T-helper 9 cell (primary cell): ENCODE measurements at places on chromosomes 3 and 15.

DNA sequence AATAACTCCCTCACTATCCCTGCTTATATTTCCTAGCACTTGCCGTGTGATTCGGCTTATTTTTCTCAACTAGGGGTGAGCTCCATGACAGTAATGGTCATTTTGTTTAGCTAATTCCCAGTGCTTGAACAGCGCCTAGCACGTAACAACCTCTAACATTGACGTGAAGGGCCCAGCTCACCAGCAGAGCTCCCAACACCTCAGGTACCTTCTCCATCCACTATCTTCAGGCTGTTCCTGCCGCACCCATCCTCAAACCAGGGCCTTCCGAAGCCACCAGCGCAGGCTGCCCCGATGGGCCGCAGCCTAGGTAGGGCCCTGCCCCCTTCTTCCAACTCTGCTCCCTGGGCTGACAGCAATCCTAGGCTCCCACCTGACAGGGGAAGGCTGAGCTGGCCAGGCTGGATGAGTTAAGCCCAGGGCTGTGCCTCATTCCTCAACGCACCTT, 751 bp upstream of the RPS17 start:
- no peak for DNase-seq

- DNase-seq: no peak
Observed at GRCh38 chr3:124483915-124484470, 246.3 kb upstream of the UMPS start.

DNA sequence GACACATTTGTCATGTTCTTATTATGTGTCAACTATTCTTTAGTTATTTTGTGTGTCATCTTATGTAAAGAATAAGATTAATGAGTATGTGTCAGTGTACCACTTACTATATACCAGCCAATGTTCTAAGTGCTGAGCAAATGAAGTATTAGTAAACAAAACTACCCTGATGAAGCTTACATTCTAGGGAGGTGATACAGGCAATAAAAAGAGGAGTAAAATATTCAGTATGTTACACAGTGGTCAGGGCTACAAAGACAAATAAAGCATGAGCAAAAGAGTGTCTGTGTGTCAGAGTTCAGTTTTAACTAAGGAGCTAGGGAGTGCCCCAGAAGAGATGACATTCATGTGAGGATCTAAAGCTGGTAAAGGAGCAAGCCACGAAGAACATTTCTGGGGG, 79.1 kb downstream of the TRPC1 start:
- no peak for DNase-seq

DNA sequence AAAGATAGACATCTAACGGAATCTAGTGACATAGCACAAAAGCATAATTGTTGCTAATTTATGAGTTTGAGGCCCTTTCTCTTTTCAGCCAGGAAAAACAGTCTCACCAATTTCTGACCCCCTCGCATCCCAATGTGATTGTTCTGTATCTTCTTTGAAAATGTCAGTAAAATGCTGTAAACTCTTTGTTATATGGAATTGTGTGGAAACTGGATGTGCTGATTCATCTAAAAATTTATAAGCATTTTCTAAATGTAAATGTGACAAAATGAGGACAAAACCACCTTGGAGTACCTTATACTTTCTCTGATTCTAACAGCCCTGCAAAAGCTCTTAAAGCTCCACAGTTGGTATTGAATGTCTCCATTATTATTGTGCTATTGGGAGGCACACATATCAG, 70.9 kb upstream of the MME start:
- DNase-seq: no peak

GRCh38 chr15:74213858-74214284, 11.3 kb upstream of the STRA6 start:
- DNase-seq: no peak

DNA sequence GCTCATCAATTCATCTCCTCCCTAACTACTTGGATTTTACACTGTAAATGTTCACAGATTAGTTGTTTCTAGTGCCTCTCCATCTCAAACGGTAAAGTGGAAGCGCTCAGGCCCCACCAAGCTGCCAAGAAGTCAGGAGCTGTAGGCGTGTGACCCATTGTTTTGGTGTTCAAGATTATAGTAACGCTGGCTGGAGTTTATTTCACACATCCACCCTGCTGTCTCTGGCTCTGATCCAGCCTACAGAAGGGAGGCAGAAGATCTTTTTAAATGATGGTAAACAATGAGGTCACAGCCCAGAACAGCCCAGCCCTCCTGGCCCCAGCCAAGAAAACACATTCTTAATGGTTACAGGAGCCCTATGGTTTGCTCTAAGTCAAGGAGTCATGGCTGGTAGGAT, 25.7 kb upstream of the GALNT15 start:
- no peak for DNase-seq

- no peak for DNase-seq
Observed at GRCh38 chr3:174931473-174932353, 72.6 kb downstream of the NAALADL2 start.

DNA sequence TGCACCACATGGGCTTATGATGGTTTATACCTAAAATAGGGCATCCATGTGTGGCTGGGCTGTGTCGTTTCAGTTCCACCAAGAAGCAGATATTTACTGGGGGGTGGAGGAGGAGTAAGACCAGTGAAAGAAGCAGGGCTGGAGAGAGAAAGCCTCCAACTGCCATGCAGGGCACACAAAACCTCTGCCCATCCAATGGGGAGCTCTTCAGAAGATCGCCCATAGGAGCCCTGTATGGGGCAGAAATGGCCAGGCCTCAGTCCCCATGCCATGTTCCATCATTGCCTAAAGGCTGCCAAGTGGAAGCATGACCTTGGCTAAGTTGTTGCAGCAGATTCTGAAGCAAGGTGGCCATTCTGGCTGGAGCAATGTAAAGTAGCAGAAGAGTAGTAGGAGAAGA, 277.0 kb downstream of the MEX3B start:
- no peak for DNase-seq

GRCh38 chr15:40855706-40856234, 11.9 kb downstream of the SPINT1 start:
- DNase-seq: no peak

DNA sequence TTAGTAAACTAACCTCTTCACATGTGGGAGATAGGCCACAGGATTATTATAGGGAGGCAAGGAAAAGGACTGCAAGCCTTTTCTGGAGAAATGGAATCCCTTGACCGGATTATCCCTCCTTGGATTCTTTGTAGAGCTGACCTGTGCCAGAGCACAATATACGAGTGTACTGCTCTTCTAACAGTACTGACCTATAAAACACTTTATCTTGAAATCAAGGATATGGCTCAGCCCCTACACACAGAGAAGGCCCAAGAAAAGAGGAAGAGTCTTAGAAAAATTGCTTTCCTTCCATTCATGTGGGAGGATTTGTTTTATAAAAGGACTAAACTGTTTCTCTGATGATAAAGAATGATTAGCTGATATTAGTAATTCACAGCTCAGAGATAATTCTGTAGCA, 42.2 kb downstream of the DMXL2 start:
- no peak for DNase-seq
